ENCODE measurements at places on chromosomes 5 and 9. TPM values are rescaled to one million over a fixed set of nuclear protein-coding genes. Genes with fewer than 3 reads are reported as not detected.

The MYMK gene
- not detected for total RNA-seq

The SLC34A1 gene
- not detected for total RNA-seq

The PPP1R26 gene
- 13.6 TPM for total RNA-seq

The AFAP1L1 gene
- total RNA-seq, result 5.5 TPM

The ANKRD34B gene
- total RNA-seq, result not detected

The TPM2 gene
- total RNA-seq, result 1,162 TPM

The ZNF608 gene
- total RNA-seq, result 11.5 TPM

The ANKRD31 gene
- total RNA-seq, result under 0.01 TPM

The SLC6A18 gene
- not detected for total RNA-seq

The ARAP3 gene
- 6.1 TPM for total RNA-seq

The PDLIM4 gene
- 26.9 TPM for total RNA-seq

The TMC1 gene
- total RNA-seq, result 0.86 TPM

The PCDHA11 gene
- total RNA-seq, result 0.57 TPM

The MORN5 gene
- not detected for total RNA-seq

The FOXI1 gene
- total RNA-seq, result not detected

The PFN3 gene
- total RNA-seq, result not detected

The CD274 gene
- 6.6 TPM for total RNA-seq

The TERT gene
- total RNA-seq, result not detected

The PCDHGB5 gene
- total RNA-seq, result 27.4 TPM

The HMGCS1 gene
- 83.8 TPM for total RNA-seq
